ENCODE measurements at places on chromosomes 16 and 17.
A peak's percentile ranks its signal among the peaks of the same experiment; 100 is the strongest.

DNA sequence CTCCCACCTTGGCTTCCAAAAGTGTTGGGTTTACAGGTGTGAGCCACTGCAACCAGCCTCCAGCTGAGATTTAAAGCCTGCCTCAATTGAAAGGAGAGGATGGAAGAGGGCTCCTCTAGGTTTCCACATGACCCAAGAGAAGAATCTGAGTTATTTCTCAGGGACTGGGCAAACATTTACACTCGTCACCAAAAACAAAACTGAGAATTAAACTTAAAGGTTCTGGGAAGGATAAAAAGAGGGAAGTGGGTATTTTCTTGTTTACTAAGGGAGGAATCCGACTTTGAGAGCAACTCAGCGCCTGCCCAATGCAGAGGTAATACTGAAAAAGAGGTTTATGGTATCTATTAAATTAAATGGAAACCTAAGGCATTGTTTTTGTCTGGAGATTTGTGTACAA, 13.3 kb downstream of the HOXB1 start:
- DNase-seq, result no peak

DNA sequence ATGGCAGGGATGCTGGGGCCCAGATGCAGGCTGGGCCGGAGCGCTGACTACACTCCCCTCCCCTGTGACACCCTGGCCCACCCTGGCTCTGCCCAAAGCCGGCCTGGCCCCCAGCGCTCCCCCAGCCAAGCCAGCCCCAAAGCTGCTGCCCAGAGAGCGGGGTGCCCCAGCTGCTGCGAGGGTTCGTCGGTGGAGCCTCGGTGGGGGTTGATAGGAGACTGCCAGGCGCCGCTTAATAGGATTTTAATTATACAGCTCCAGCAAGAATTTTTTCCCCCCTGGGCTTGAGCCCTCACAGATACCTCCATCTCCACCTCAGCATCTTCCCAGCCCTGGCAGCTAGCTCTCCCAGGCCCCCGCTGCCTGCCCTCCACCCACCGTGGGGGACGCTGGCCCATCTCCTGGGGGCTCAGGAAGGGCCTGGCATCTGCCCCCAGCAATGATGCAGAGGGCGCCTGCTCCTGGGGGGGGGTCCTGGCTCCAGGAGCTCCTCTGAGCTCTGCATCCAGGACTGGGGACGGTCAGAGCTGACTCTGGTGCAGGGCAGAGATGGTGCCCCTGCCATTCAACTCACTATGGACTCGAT, 36.8 kb upstream of the DLX4 start:
- no peak for DNase-seq

- DNase-seq, result no peak
Observed at GRCh38 chr17:8910969-8911604, 43.6 kb upstream of the PIK3R6 start.

GRCh38 chr16:28092721-28093384, 29.3 kb upstream of the GSG1L start:
- DNase-seq, result peak; percentile 12

GRCh38 chr16:86802013-86802412, 223.7 kb downstream of the FOXL1 start:
- no peak for DNase-seq

- no peak for DNase-seq
Observed at GRCh38 chr16:64711026-64711425, 410.8 kb downstream of the CDH11 start.

DNA sequence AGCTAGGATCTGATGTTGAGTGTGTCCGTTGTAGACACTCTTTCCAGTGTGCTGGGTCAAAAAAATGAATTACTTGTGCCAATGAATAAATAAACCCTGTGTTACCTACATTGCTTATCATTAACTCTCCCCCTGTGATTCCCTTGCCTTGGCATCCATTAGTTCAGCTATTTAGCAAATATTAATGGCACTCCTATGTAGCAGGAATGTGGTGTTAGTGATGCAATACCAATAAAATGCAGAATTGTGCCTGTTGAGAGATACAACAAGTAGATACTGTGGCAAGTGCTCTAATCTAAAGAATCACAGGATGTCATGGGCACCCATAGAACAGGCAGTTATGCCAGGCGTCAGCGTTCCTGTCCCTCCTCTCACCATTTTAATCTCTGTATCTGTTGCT, 343.2 kb downstream of the PMP22 start:
- no peak for DNase-seq

- DNase-seq, result no peak
Observed at GRCh38 chr17:1907909-1908698, 78.3 kb downstream of the RPA1 start.

- DNase-seq, result no peak
Observed at GRCh38 chr17:38440614-38441397, 12.5 kb downstream of the ARHGAP23 start.

DNA sequence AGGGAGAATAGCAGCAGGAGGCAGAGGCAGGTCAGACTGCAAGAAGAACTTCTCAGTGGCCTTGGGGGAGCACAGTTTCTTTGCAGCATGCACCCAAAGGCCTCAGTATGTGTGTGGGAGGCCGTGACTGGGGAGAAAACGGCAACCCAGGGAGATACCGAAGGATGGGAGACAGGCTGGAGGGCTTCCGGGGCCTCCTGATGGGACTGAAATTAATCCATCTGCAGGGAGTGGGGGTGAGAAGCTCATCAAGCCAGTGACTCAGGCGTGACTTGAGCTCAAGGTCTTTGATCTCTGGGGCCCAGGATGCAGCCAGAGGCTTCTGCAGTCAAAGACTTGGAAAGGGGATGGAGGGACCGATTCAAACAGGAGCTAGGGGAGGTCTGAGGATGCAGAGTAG, 5.1 kb upstream of the C17orf113 start:
- peak; percentile 9 for DNase-seq

DNA sequence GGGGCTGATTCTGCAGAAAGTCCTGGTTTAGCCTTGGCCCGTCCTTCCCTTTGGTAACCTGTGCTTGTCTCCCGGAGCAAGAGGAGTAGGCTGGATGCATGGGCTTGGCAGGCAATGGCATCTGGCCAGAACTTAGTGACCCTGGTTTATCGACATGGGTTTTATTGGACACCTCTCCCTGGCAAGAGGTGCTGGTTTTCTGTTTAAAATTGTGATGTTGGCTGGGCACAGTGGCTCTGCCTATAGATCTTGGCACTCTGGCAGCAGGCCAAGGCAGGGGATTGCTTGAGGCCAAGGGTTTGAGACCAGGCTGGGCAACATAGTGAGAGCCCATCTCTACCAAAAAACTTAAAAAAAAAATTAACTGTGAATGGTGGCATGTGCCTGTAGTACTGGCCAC, 31.2 kb downstream of the SLC12A3 start:
- no peak for DNase-seq

DNA sequence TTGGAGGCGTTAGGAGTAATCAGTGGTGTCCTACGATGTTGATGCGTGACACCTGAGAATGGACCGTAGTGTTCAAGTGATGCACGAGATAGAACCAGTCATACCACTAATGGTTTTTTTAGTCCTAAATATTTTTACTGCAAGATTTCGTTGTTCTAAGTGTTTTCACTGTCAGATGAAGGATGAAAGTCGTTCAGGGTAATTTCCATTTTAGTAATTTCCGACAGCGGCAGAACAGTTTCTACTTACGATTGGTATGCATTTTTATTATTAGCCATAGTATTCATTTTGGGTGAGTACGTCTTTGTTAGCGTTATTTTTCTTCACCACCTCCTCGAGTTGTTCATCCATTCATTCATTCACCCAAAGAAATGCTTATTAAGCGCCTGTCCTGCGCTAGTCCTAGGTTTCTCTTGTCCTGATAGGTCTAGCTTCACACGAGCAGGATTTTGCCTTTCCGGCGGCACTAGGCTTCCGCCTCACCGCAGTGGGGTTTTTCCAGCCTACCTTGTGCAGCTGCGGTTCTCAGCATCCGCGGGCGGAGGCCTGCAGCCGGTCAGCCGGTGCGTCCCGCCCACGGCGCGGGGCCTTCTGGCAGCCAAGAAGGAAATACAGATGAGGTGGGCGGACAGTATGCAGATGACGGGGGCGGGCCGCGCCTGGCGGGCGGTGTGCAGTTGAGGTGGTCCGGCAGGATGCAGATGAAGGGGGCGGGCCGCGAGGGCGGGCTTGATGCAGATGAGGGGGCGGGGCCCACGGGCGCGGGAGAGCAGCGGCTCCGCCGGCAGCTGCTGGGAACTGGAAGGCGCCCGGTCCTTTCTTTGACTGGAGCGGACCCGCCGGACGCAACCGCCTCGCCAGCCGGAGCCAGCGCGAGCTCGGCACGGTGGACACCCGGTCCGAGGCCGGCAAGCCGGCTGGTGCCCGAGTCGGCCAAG, 146.4 kb downstream of the SPECC1 start:
- peak; percentile 94 for DNase-seq

DNA sequence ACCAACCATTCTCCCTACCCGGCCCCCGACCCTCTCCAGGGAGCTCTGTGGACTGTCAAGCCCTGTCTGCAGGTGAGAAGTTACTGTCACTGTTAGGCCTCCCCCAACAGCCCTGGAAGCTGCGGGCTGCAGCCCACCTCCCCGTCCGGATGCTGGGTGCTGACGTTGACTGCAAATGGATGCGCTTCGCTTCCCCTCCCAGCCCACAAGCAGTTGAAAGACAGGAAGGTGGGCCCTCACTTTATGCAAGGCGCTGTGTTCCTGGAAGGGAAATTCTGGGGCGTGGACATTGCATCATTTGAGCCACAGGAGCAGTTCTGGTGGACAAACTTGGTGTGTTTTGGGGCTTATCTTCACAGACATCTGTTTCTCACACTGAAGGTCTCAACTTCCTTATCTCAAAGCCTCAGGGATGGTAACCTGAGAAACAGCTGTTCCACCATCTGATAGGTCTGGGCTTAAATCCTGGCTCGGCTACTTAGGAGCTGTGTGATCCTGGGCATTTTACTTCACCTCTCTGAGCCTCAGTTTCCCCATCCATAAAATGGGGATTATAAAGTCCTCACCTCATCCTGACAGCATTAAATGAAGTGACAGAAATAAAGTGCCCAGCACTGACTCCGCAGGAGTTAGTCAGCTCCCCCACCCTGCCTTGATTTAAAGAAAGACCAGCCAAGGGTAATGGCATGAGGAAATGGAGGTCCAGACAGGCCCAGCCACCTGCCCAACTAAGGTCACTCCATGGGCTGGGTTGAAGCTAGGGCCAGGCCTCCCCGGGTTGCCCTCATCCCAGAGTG, 4.6 kb upstream of the DRC7 start:
- peak; percentile 3 for DNase-seq

GRCh38 chr17:62882878-62883277, 74.8 kb upstream of the MARCHF10 start:
- DNase-seq, result no peak

DNA sequence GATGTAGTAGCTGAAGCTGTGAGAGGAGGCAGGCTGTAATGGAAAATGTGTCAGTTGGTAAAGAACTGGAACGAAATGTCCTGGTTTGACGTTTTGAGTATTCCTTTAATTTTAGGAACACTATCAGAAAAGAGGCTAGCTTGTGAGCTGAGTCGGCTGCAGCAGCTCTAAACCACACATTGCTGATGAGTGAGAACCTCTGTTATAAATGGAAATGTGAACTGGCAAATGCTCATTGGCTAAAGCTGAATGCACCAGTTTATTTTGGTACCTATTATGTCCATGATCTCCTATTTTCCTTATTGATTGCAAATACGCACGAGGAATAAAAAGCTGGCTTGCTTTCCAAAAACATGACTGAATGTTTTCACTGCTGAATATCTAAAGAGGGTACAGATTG, 11.0 kb upstream of the WIPI1 start:
- no peak for DNase-seq

DNA sequence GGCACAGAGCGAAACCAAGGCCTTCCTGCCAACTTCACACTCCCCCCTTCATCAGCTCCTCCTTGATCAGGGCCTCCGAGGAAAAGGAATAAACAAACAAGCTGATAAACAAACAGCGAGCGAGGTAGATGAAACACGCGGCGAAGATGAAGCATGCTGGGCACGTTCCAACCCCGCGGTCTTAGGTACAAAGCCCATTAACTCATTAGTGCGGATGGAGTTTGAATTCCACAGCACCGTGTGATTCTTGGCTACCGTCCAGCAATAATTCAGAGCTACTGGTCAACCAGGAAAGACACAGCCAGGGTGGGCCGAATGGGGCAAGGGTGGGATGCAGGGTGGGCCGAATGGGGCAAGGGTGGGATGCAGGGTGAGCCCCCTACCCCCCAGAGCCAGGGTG, 67.3 kb downstream of the RBFOX3 start:
- DNase-seq, result peak; percentile 2

DNA sequence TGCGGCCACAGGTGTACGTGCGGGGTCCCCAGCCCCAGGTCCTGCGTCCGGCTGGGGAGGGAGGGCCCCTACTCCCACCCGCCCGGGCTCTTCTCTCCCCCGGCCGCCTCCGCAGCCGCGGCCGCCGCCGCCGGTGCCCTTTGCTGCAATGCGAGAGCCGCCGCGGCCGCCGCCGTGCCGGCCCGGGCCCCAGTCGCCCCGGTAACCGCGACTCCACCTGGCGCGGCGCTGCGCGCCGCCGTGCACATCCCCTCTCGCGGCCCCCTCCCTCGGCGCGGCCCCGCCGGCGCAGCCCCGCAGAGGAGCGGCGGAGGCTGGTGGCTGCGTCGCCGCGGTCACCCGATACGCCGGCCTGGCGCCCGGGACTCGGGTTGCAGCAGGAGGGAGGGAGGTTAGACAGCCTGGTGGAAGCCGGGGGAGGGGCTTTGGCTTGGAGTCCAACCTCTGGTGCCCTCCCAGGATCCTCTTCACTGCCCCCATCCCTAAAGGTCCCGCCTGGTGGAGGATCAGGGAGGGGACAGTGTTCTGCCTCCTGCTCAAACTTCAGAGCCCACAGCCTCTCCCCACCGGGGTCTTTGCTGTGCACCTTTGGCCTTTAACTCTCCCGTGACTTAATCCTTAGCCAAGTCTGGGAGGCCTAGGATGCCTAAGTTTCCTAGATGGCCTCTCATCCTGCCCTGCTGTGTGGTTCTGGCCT, 32.9 kb downstream of the SRCIN1 start:
- no peak for DNase-seq

GRCh38 chr17:38685491-38685890, 10.7 kb upstream of the EPOP start:
- no peak for DNase-seq

DNA sequence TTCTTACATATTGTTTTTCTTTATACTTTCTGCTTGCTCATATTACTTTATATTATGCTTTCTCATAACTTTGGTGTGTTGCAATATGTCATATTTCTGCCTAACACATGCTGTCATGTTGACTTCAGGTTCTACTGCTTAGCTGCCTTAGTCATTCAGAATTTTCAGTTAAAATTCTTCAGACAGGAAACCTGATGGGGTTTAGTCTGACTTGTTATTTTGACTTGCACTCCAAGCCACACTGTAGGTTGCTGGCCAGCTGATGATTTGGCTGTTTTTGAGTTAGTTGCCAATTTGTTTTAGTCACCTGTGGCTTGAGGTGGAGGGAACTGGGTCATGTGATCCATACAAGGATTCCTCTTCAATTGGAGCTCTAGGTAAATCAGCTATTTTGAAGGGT, 315.4 kb downstream of the MAP2K6 start:
- DNase-seq, result peak; percentile 90

GRCh38 chr17:41895617-41896016, 23.1 kb downstream of the ACLY start:
- DNase-seq, result no peak

All from renal cortical epithelial cell (primary cell).